ENCODE measurements at places on chromosomes 5 and 9.

- DNase-seq = no peak
Observed at GRCh38 chr9:108973895-108974294, 39.4 kb downstream of the CTNNAL1 start.

GRCh38 chr9:129351642-129352145, 173.6 kb upstream of the IER5L start:
- DNase-seq = no peak

DNA sequence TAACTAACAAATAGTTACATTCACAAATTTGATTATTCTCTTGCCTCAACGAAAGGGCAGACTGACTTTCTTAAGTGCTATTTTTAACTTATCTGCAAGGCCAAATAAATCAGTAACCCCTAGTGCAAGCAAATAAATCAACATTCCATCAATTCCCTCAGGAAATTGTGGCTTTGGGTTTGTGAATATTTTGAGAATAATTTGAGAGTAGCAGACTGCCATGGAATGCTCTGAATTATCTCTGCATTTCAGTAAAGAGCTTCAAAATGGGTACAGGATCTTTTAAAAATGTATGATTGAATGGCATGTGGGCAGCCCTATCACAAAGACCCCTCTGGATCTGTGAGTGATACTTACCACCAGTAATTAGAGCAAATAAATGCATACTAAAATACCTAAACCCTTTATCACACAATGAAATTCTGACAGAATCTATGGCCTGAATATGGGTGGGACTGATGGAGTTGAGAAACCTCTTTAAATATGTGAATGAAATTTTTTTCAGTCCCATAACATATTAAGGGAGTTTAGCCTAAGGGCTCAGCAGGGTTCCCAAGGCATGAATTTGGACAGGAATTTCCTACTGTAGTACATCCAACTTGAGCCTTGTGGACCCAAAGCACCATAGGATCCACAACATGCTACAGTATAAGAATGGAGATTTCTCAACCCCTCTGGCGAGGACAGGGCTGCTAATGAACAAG, 92.5 kb upstream of the ITGA2 start:
- DNase-seq = no peak

GRCh38 chr5:152349683-152350526, 55.2 kb downstream of the NMUR2 start:
- no peak for DNase-seq

DNA sequence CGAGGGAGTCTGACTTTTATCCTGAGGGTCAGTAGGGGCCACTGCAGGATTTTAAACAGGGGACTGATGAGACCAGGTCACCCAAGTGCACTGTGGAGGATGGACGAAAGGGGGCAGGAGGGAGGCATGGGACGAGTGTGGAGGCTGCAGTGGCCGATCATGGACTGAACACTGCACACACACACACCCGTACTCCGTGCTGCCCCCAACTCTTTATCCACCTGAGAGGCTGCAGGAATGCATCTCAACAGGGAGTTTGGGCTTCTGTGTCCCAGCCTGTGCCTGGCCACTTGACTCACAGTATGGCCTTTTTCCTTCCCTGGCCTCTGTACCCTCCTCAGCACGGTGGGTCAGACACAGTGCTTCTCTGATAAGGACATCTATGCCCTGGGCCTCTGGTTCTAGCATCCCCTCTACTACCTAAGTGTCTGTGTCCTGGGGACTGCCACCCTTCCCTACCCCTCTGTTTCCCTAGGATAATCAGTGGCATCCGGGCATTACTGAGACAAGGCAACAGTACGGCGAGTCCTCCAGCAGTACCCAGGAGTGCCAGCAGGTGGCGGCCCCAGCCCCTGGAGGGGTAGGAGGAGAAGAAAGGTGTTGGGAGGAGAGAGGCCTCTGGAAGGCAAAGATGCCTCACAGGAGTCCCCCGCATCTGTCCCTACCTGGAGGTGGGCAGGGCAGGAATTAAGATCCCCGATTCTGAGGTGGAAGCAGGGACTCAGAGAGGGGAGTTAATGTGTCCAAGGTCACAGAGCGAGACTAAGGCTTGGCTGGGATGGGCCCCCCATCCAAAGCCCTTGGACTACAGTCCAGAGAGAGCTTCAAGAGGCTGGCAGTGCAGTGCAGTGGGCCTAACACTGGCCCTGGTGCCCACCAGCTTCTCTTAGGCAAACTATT, 5.1 kb upstream of the CDX1 start:
- no peak for DNase-seq

GRCh38 chr5:147349241-147349640, 114.4 kb downstream of the STK32A start:
- DNase-seq = no peak

GRCh38 chr5:33794550-33795181, 97.1 kb downstream of the ADAMTS12 start:
- no peak for DNase-seq

DNA sequence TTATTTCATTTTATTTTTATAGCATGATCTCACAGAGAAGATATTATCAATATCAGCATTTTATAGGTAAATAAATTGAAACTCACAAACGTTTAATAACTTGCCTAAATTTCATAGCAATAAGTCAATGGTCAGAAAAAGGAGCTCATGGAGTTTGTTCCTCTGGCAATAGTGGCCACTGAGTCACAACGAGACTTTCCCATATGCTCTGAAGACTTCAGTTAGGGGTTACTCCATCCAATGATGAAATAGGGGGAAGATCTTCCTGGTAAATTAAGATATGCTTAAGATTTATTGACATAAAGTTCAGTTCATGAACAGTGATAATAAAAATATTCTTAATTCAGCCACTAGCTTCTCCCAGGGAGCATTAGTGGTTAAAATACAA, 43.5 kb upstream of the HTR4 start:
- no peak for DNase-seq

- DNase-seq = no peak
Observed at GRCh38 chr5:133256276-133256675, 204.5 kb downstream of the HSPA4 start.

GRCh38 chr5:33032271-33033070, 321.4 kb downstream of the NPR3 start:
- no peak for DNase-seq

DNA sequence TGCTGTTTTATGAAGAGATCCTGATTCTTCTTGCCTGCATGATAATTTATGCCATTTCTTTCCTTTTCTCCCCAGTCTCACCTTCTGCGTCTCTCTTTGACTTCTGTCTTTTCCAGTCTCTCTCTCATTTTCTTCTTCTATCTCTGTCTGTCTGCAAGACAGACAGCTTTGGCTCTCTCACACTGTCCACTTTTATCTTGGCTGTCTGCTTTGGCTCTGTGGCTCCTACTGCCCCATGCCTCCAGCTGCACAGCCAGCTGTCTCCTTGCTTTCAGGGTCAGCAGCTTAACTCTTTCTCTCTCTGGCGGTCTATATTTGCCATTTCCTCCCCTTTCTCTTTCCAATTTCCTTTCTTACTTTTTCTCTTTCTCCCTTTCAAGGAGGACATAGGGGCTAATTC, 971.1 kb upstream of the COX7C start:
- no peak for DNase-seq
